Anterior cingulate cortex (tissue), 58 donors: ENCODE measurements at places on chromosomes 5 and 9.

DNA sequence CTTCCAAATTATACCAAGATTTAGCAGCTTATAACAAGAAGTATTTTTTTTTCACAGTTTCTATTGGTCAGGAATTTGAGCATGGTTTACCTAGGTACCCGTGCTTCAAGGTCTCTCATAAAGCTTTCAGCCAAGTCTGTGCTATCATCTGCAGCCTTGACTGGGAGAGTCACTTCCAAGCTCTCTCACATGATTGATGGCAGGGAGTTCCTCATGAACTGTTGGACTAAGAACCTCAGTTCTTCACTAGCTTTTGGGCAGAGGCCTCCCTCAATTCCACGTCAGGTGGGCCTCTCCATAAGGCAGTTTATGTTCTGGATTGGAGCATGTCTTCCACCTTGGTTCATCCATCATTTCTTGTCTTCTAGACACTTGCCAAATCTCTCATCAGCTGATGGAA is 39.9 kb upstream of the APC start:
- no peak for DNase-seq

GRCh38 chr5:95564450-95564849 is 9.5 kb downstream of the ARSK start:
- no peak for DNase-seq

GRCh38 chr9:35488566-35489312 is 1.2 kb upstream of the RUSC2 start:
- no peak for DNase-seq

- DNase-seq: no peak
These were observed 11.1 kb downstream of the GAPVD1 start for GRCh38 chr9:125272697-125273096.

DNA sequence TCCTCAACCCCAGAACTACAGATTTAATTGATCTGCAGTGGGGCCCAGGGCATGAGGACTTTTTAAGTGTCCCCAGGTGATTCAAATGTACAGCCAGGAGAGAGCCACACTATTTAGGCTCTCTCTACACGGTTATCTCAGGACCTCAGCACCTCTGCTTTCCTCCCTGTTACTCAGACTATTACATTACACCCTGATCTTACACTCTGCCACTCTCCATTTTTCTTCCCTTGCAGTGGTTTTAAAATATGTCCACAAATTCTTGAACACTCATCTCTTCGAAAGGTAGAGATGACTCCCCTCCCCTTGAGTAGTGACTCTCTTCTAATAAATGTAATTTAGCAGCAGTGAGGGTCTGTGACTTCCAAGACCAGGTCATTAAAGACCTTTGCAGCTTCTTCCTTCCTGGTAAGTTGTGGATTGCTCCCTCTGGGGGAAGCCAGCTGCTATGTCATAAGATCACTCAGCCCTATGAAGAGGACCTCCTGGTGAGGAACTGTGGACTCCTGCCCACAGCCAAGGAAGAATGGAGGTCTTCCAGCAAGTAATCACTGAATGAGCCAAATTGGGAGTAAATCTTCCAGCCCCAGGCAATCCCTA is 87.5 kb upstream of the SSBP2 start:
- no peak for DNase-seq

- no peak for DNase-seq
These were observed 171.2 kb downstream of the SLC12A2 start for GRCh38 chr5:128254789-128255188.

DNA sequence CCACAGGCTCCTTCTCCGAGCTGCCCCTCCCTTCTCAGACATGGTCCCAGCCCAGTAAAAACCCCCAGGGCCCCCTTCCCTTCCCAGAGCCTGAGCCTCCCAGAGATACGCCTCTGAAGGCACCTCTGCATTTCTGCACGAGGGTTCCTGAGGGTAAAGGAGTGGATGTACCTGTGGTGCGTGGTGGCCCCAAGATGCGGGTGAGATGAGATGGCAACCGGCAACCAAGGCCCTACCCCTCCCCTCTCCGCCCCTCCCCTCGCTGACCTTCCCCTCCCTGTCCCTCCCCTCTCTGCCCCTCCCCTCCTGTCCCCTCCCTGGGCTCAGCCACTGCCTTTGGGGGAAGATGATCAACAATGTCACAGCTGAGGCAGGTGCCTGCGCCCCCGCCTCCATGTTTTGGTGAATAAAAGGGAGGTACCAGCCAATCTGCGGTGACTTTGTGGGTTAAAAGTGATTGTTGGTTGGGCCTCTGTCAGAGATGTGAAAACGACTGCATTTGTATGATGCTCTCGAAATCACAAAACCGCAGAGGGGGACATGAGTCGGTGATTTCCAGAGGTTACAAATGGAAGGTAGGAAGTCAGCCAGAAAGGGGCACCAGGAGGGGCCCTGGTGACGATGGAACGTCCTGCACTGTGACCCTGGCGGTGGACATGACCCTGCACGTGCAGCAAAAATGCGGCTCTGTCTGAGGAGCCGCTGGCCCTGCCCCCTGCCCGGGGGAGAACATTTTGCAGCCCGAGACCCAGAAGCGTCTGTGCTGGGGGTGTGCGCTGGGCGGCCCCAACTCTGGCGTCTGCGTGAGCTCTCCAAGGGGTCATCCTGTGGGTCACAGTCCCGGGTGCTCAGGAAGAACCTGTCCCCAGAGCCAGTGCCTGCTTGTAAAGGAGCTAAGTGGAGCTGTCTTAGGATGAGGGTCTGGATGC is 3.7 kb downstream of the LCN9 start:
- no peak for DNase-seq

DNA sequence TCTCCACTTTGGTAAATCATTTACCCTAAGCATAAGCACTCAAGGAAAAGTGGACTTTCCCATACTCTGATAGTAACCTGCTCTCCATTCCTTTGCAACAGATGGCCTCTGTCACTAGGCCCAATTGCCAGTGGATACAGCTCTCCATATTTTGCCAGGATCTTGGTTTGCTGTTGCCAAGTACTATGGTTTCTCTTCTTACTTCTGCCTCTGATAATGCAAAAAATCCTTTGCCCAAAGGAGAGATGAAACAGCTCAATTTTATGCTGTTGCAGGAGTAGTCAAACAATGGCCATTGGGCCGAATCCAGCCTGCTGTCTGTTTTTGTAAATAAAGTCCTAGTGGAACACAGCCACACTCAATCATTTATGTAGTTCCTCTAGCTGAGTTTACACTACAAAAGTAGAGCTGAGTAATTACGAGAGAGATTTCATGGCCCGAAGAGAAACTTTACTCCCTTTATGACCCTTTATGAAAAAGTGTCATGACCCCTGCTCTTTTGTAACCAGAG is 92.5 kb downstream of the HTR4 start:
- no peak for DNase-seq

DNA sequence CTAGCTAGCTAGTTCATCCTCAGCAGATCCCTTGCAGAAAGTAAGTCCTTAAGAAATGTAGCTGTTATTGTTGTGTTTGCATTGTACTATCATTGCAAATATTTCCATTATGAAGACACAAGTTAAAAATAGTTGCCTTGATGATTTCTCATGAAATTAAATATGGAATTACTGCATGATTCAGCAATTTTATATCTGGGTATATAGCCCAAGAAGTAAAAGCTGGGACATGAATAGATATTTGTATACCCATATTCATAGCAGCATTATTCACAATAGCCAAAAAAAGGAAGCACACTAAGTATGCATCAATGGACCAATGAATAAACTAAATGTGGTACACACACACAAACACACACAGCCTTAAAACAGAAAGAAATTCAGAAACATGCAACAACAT is 6.8 kb downstream of the IFNB1 start:
- no peak for DNase-seq

GRCh38 chr9:18791074-18791473 is 241.9 kb downstream of the SAXO1 start:
- DNase-seq: no peak

DNA sequence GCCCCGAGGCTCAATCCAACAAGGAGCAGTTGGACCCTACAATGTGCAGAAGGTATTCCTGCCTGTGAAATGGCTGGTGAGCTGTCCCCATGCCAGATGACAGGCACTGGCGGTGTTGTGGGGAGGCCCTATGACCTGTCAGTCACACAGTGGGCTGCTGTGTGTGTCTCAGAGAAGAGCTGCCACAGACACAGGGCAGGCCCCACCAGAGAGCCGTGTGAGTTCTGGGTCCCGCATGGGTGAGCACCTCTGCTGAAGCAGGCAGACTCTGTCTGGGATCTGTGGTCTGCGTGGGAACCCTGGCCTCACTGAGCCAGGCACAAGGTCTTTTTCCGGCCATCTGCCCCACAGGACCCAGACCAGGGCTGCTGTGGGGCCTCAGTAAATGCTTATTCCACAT is 37.3 kb upstream of the PITX1 start:
- no peak for DNase-seq

DNA sequence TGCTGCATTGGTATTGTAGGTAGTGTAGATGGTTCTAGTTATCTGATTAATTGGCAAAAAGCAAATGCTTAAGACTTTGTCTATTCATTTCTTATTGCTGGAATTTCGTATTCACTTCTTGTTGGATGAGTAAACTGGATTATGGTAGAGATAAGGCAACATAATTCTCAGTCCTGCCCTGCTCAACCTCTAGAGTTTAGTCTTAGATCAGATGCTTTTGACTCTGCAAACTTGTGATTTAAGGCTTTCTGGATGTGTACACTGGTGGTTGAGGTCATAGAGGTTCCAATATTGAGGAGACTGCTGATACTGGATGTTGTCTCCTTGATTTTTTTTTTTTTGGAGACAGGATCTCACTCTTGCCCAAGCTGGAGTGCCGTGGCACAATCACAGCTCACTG is 35.0 kb downstream of the KIF2A start:
- no peak for DNase-seq

DNA sequence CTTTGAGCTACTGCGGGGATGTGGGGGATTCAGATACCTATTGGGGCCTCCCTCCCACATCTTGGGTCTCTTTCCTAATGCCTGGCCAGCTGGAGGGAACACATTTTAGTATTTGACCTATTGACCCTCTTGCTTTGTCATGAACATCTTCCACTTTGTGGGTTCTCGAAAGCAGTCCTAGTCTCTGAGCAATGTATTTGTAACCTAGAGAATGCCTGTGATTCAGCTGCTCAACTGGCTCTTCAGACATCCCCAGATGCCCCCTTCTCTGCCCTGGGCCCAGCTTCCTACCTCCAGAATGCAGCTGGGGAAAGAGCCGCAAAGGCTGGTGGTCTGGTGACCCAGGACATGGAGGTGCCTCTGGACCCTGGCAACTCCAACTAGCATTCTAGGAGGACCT is 32.2 kb downstream of the APTX start:
- no peak for DNase-seq

DNA sequence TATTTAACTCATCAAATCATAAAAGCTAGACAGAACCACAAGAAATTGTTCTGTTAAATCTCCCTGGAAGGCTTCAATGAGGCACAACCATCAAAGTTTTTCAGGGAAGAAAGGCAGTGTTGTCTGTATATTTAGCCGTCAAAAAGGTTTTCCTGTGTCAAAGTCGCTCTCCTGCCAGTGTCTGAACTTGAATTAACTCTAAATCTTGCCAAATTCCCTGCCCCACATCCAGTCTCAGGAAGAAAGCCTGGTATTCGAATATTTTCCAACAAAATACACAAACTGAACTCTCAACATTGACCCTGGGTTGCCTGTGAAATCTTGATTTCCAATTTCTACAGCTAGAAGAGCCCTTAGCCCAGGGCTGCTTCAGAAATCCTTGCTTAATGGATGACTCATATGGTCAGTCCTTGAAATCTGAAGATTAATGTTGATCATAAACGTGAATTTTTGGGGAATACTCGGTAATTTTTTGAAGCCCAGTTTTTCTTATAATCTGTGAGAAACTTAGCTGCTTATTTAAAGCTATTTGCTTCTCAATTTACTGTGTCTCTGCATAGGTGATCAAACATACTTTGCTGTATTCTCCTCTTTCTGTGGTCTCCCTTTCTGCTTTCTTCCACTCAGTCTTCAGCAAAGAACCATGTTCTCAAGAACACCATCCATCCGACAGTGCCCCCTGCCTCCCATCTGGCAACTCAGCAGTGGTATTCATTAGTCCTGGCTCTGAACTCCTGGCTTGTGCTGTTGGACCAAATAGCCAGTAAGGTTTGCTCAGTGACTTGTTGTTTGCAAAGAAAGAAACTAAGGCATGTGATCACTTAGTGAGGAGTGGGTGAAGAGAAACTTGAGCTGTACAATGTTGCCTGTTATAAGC is 58.9 kb downstream of the NREP start:
- no peak for DNase-seq

- DNase-seq: no peak
These were observed 49.9 kb downstream of the PDE4D start for GRCh38 chr5:59843511-59844213.

- peak; percentile 65 for DNase-seq
These were observed 1.9 kb upstream of the RGMB start for GRCh38 chr5:98771382-98772109.

DNA sequence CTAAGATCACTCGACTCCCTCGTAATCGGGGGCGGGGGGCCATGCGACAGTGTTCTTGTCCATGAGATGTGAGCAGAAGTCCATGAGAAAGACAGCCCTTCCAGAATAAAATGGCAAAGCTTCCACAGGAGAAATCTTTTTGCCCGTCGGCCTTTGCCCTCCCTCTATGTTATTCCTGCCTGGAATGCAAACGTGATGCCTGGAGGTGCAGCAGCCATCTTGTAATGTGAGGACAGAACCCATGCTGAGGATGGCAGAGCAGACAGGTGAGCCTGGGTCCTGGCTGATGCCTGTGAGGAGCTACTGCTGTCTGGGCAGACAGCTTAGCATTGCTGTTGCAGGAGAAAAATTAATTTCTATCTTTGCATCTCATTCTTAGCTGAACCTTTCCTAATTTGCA is 17.2 kb downstream of the MED10 start:
- DNase-seq: no peak

GRCh38 chr5:107301999-107302398 is 368.7 kb downstream of the EFNA5 start:
- no peak for DNase-seq

GRCh38 chr5:92944903-92945604 is 636.0 kb downstream of the NR2F1-AS1 start:
- no peak for DNase-seq

- no peak for DNase-seq
These were observed 5.9 kb upstream of the LCN1 start for GRCh38 chr9:135515083-135515951.

- DNase-seq: no peak
These were observed 43.4 kb upstream of the S1PR3 start for GRCh38 chr9:88947581-88948573.

DNA sequence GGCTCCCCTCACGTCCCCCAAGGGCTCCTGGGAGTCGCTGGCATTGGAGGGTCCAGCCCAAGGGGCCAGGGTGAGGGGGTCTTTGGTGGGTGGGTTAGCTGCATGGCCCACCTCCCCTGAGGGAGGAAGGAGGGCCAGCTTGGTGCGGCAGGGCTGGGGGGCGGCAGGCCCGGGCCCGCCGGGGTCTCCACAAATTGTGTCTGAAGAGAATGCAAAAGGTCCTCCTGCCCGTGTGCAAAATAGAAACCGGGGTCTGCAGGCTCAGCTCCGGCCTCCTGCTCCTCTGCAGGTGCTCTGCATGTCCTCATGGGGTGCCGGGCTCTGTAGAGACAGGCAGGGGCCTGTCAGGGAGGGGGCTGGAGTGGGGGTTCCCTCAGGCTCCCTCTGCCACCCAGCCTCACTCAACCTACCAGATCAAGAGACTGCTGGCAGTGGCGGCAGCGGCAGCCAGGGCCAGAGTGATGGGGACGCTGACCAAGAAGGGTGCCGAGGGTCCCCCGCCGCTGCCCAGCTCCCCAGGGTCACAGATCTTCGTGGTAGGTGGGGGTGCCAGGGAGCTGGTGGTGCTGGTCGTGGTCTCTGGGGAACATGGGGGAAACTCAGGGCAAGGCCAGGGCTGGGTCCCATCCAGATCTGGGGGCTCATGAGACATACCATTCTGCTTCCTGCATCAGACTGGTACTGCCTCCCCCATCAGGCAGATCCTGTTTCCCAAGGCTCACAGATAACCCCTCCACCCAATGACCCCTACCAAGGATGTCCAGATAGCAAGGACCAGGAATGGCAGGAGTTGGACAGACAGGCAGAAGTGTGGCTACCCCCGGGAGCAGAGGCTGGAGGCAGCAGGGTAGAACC is 29.2 kb upstream of the ENHO start:
- DNase-seq: no peak
